CD4-positive, alpha-beta T cell treated with Interleukin-17A for 1 hour (primary cell): ENCODE measurements at places on chromosomes 4 and X.

GRCh38 chrX:1767026-1767425 lies 152.2 kb downstream of the ASMT start:
- no peak for DNase-seq

DNA sequence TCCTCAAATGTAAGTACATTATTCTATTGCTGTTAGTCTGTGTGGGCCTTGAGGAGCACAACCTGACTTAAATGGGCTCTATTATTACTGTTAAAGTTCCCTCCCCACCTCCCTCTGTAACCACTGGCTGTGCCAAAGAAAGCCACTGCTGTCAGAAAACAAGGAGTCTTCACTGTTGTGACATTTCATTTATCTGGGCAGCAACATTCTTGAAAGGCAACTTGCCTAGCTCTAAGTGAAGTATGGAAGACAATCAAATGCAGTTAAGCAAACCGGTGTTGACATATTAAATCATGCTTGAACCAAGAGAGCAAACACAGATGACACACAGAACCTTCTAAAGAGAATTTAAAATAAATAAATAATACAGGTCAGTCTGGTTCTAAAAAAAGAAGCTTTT lies 81.0 kb downstream of the EPHA5 start:
- no peak for DNase-seq

- DNase-seq, result no peak
These were observed 565.6 kb upstream of the TENM3 start for GRCh38 chr4:181677621-181678020.

GRCh38 chr4:175252642-175253041 lies 334.5 kb downstream of the ADAM29 start:
- no peak for DNase-seq

DNA sequence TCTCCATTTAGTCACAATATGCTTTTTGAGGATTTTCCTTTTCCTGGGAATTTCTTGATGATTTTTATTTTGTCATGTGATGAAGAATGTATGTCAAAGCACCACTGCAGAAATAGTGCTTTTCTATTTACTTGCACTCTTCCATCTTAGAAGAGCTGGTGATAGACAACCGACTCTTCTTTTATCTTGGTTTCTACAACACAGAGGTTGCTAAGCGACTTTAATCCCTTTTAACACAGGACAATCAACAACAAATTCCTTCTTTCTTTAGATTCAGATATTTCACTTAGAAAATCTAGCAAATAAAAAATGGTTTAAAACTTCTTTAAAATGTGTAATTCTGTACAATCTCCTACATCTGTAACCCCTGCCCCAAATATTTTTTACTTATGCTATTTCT lies 34.6 kb downstream of the TET2 start:
- DNase-seq, result no peak

GRCh38 chrX:23773601-23774175 lies 9.3 kb upstream of the SAT1 start:
- DNase-seq, result peak; percentile 81

DNA sequence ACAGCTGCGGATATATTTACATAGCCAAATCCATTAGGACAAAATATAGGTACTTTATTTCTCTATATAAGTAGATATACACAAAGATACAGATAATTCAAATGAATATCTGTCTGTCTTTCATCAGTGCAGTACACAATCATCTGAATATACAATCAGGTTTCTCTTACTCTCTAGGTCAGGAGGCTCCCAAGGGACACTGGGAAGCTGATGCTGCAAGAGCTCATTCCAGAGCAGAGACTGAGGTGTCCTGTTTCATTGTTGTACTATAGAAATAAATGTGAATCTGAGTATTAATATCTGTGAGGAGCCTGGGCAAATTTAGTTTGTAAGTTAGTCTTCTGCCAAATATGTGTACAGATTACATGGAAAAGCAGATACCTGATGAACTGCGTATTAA lies 4.2 kb downstream of the TLL1 start:
- DNase-seq, result no peak

GRCh38 chr4:85659610-85660218 lies 184.8 kb downstream of the ARHGAP24 start:
- no peak for DNase-seq

DNA sequence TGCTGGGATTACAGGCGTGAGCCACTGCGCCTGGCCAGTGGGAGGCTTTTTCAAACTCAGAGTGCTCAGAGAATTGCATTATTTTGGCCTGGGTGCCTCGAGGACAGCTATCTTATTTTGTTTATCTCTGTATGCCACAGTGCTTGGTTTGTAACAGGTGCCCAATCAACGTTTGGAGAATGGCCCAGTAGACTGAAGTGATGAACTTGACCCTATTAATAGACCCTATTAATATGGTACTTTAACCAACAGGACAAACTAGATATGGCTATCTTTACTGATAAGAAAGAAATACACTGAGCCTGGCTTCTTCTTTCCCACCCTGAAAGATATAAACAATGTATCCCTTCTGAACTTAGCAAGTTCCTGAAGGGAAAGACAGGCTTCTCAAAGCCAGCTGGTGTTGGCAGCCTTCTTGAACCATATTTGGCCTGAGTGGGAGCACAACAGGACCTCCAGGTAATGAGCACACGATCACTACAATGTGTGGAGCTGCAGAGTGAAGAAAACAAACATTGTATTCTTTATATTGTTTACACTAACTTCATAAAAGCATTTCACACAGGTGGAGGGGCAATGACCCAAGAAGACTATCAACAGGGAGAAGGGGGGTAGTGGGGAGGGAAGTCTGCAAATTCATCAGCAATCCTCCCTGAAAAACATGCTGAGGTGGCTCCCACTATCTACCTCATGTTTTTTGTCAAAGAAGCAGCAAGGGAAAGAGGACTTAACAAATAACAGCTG lies 41.7 kb downstream of the PRPS1 start:
- no peak for DNase-seq

DNA sequence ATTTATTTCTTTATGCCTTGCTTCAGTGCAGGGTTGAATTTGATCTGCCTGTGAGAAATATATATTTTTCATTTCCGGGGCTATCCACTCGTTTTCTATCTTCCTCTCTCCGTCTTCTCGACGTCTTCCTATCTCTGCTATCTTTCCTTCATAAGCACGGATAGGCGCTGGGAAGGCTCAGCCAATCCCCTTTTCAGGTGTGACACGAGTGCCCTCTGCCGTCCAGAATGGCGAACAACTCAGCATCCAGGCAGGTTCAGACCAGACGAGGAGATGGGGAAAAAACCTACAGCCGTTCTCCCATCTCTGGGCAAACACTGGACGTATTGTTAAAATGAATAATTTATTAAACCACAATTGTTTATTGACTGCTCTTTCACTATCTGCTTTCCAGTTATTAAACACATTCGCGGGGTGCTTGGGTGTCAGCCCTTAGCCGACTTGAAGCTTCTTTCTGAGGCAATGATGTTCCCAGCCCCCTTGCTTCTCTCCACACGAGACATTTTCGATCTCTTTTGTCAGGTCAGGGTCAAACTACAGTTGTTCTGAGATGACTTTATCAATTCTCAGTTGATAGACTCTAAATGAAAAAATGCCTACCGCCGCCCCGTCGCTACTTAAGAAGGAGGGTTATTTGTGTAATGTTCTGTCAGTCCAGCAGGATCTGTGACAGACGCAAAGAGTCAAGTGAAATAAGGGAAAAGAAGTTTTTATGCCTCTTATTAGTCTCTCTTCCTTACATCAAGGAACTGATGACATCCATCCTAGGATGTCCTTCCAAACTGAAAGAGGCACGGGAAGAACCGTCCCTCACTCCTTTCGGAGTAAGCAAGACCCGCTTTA lies 96.3 kb upstream of the NOCT start:
- DNase-seq, result peak; percentile 28

DNA sequence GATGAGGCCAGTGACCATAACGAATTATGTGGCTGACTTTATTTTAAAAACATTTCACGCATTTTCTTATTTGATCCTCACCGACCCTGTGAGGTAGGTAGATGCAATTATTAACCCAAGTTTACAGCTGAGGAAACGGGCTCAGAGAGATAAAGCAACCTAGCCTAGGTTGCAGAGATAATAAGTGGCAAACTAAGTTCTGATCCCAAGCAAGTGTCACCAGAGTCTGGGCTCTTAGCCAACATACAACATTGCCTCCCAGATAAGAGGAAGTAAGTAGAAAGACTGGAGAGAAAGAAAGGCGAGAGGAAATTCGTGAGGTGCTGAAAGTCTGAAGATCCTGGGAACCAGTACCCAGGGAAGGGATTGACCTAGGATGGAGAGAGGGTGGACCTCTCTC lies 77.4 kb upstream of the GPR50 start:
- no peak for DNase-seq

DNA sequence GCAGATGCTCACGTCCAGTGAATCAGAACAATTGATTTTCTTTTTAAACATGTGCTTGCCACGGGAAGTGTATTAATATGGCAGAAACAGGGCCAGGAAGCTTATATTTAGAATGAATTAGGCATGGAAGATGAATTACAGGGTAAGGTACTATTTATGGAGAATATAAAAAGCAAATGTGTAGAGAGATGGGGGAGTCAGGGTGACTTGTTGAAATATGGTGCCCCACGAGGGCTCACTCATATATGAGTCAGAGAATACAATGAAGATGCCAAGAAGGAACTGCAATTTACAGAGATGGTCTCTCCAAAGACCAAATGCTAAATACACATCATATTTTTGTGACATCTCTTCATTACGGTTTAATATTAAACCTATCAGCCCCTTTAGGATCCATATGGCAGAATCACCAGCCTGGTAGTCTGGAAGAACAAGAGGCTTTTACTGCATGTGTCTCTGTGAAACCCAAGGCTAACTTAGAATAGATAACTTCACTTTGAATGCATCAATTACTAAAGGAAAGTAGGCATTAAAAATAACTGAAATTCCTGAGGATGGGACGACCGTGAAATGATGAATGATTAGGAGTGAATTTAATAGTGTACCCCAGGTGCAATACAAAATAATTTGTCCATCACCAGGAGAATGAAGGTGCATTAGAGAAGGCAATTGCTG lies 385.3 kb downstream of the ARHGAP24 start:
- no peak for DNase-seq

DNA sequence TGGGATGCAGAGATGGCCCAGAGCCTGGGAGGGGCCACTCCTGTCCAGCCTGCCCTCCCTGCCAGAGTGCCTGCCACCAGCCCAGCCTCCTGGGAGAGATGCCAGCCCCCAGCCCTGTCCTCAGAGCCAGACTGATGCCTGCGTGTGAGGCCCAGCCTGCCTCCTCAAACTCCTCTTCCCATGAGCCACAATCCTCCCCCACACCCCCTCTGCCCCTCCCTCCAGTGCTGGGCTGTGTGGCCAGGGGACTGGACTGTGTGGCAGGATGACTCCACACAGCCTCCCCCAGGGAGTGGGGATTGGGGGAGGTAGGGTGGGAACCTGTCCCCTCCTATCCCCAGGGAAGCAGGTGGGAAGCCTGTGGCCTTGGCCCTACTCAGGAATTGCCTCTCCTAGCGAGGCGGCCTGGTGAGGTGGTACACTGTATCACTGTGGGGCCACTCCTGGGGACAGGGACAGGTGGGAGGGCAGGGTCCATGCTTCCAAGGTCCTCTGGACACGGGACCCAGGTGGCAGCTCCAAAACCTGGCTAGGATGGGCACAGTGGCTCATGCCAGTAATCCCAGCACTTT lies 4.3 kb upstream of the SH3BP2 start:
- DNase-seq, result no peak

DNA sequence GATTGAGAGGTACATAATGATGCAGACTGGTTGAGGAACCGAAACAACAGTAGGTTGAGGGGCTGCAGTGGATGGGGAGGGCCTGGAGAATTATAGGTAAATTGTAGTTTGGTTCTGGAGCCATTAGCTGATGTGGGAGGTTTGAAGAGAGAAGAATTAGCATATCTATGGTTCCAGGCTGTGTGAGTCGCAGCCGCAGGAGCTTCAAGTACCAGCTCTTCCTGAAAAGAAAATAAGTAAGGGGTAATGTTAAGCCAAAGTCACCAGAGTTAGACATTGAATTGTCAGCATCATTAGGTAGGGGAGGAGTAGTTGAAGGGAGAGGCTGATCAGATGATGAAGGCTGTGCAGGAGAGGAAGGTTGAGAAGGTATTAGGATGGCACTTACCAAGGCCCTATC lies 29.5 kb downstream of the PF4 start:
- no peak for DNase-seq

DNA sequence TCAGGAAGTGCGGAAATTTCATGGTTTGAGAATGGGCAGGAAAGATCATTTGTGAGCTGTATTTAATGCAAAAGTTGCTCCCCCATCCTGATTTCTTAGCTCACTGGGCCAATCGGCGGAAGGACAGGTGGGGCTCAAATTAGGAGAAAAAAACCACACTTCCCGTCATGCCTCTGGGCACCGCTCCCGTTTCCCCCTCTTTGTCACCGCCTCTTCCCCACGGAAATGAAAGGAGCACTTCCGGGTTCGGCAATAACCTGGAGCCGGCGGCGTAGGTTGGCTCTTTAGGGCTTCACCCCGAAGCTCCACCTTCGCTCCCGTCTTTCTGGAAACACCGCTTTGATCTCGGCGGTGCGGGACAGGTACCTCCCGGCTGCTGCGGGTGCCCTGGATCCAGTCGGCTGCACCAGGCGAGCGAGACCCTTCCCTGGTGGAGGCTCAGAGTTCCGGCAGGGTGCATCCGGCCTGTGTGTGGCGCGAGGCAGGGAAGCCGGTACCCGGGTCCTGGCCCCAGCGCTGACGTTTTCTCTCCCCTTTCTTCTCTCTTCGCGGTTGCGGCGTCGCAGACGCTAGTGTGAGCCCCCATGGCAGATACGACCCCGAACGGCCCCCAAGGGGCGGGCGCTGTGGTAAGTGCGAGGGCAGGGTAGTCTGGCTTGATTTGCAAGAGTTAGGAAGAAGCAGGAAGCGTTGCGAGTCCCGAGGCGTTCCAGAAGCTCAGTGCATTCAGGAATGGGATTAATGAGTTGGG lies at the start of gene TMEM33:
TSS of gene TMEM33 (plus strand) at position 529 of the 751 bp plus-strand sequence. CDS start at position 585, 56 bp downstream.
- peak; percentile 84 for DNase-seq

GRCh38 chrX:45709381-45709780 lies 508.7 kb upstream of the DIPK2B start:
- no peak for DNase-seq

DNA sequence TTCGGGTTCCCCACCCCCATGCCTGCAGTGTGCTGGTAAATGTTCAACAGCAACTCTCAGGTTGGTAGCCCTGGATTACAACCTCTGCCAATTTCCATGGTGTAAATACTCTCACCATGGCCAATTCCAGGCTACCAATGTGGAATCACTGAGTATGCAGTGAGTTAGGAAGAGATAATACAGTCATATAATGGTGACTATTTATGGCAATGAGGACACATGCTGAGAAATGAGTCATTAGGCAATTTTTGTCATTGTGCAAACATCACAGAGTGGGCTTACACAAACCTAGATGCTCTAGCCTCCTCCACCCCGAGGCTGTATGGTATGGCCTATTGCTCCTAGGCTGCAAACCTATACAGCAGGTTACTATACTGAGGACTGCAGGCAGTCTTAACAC lies 4.6 kb upstream of the CLDN24 start:
- DNase-seq, result no peak

DNA sequence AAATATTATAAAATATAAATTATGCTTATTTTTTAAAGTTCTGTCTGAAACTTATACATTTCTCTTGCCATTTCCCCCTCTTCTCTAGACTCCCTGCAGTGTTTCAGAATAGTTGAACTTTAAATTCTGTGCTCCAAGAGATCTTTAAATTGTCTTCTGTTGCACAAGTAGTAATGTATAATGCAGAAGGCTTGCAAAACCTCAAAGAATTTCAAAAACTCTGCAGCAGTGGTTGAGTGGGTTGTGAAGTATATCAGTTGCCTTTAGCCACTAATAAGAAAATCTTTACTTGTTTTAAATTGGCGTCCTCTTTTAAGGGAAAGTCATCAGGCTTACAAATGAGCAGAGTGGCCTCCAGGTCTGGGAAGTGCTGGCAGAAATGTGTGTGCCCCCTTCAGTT lies 1153.3 kb upstream of the PABPC4L start:
- no peak for DNase-seq
